Cerebellum (tissue), 4 donors: ENCODE measurements at places on chromosomes 12 and 14. TPM values are rescaled to one million over a fixed set of nuclear protein-coding genes. Genes with fewer than 3 reads are reported as not detected.

The PNMA1 gene
- total RNA-seq = 69.8 TPM

The C3AR1 gene
- 1.8 TPM for total RNA-seq

The MBIP gene
- total RNA-seq = 28.3 TPM

The PTPRR gene
- 8.1 TPM for total RNA-seq

The METTL1 gene
- total RNA-seq = 2.9 TPM

The NABP2 gene
- total RNA-seq = 13.8 TPM

The PLBD2 gene
- total RNA-seq = 11.8 TPM

The FOXG1 gene
- 0.09 TPM for total RNA-seq

The CNTN1 gene
- 350 TPM for total RNA-seq

The CMA1 gene
- total RNA-seq = not detected

The DICER1 gene
- 112 TPM for total RNA-seq

The KCNMB4 gene
- total RNA-seq = 19.7 TPM

The IGFBP6 gene
- total RNA-seq = 5.5 TPM

The ABHD4 gene
- total RNA-seq = 6.1 TPM

The B3GNT4 gene
- 8.3 TPM for total RNA-seq

The RBM25 gene
- total RNA-seq = 100 TPM

The SLCO1B1 gene
- total RNA-seq = not detected

The WSB2 gene
- total RNA-seq = 182 TPM

The POTEG gene
- not detected for total RNA-seq

The LRRIQ1 gene
- 13.9 TPM for total RNA-seq

The MFAP5 gene
- 1.4 TPM for total RNA-seq

The TGM1 gene
- 1.1 TPM for total RNA-seq

The C12orf54 gene
- not detected for total RNA-seq

The C14orf132 gene
- 91.6 TPM for total RNA-seq

The EIF2S3B gene
- total RNA-seq = 1.1 TPM

The CPM gene
- 2.4 TPM for total RNA-seq

The DLK1 gene
- total RNA-seq = 0.54 TPM

The PTGER2 gene
- total RNA-seq = 0.45 TPM

The PLEKHG3 gene
- 5.9 TPM for total RNA-seq

The CD27 gene
- not detected for total RNA-seq

The CCDC175 gene
- total RNA-seq = 14.2 TPM

The SLCO1B3 gene
- not detected for total RNA-seq

The REM2 gene
- 4.0 TPM for total RNA-seq

The VRTN gene
- not detected for total RNA-seq

The ALG10 gene
- total RNA-seq = 26.3 TPM

The TMPRSS12 gene
- not detected for total RNA-seq
